NCI-H1694 treated with DMSO at 0.1 percent for 48 hours (cell line): ENCODE measurements at places on chromosomes 6 and 20.

DNA sequence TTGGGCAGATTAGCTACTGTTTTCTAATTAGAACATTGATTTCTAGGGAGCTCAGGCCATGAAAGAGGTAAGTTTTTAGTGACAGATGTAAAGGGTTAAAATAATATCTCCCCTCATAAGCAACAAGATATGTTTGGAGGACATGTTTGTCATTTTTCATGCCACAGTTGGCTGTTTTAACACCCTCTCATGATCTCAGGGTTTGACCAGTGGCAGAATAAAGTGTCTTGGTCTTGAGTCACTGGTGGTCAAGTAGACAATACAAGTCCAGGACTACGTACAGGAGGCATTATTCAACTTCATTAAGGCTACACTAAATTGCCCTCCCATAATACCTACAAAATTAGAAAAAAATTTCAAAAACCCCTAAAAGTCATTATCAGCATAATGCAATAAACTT is 92.6 kb downstream of the F13A1 start:
- no peak for DNase-seq

- DNase-seq = peak; percentile 23
These were observed 96.0 kb downstream of the SOBP start for GRCh38 chr6:107585815-107586435.

GRCh38 chr6:107493158-107494057 is 3.5 kb downstream of the SOBP start:
- DNase-seq = no peak

DNA sequence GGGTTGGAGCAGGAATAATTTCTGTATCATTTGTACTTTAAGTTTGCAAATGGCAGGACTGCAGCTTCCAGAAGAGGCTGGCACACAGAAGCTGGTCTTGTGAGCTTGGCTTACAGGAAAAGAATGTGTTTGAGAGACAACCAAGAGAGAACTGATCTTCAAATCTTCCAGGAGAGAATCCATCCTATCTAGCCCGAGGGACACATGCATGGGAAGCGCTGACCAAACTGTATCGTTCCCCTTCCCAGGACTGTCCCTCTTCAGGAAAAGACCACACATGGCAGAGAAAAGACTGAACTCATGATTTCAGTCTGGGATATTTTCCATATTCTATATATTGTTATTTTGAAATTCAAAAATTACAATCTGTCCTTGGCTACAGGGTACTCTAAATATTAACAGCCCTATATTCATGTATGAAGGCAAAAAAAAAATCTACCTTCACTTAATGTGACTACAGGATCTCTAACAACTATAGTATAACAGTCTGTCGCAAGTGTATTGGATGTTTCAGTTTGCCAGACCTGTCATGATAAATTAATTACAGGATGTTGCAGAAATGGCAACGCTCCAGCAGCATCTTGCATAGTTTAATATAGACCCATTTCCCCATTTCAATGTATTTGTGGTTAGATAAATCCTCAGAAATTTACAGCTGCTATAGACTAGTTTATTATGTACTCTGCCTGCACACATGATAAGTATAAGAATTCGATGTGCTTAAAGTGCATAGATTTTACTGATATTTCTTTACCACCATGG is 99.4 kb downstream of the MYB start:
- peak; percentile 81 for DNase-seq

- DNase-seq = no peak
These were observed 231.0 kb downstream of the SOD2 start for GRCh38 chr6:159461998-159462397.

GRCh38 chr20:19820555-19821211 is 62.6 kb downstream of the RIN2 start:
- peak; percentile 51 for DNase-seq

- no peak for DNase-seq
These were observed 115.8 kb downstream of the FOXO3 start for GRCh38 chr6:108676555-108676954.

GRCh38 chr6:41466437-41466990 is 79.7 kb upstream of the FOXP4 start:
- no peak for DNase-seq

DNA sequence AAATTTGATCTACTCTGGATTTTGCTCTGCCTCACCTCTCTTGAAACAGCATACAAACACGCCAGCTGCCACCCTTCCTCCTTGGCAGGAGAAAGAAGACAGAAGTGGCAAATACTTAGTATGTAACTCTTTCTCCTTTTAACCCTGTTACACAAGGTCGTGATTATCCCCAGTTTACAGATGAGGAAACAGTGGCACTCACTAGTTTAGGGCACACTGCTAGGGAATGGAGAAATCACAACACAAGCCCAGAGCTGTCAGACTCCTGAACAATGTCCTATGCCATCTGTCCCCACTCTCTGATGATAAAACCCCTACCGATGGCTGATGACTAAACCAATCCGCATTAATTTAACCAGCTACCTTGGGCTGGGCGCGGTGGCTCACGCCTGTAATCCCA is 79.7 kb downstream of the FGD2 start:
- DNase-seq = no peak

DNA sequence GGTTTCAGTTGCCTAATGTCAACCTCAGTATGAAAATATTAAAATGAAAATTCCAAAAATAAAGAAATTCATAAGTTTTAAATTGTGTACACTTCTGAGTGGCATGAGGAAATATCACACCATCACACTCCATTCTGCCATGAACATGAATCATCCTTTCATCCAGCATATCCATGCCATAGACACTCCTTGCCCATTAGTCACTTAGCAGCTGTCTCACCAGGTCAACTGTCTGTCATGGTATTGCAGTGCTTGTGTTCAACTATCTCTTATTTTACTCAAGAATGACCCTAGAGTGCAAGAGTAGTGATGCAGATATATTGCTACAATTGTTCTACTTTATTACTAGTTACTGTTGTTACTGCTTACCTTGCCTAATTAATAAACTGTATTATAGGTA is 712.4 kb downstream of the EPHA7 start:
- no peak for DNase-seq

DNA sequence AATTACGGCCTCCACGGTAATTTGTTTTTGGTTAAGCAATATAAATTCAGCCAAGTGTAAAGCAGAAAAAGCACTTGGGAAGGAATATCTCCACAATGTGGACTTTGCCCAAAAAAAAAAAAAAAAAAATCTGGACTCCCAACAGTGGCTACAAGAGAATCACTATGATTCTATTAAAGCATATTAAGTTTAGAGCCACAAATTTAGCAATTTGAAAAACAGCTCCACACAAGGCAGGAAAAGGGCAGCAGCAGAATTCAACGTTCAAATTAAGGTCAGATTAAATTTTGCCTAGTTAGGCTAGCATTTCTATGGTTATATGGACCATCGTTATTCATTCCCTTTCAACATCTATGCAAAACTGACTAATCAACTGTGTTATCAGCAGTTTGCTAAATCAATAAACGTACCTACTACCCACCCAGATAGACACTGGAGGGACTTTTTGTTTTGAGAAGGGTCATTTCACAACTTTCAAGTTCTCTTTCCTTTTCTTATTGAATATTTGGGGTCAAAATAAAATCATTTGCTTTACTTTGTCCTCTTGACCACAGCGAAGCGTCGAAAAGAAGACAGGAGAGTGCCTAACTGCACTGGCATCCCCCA is 1.0 kb downstream of the MCM9 start:
- peak; percentile 20 for DNase-seq
